PC-9 (cell line): ENCODE measurements at places on chromosomes 3 and 15. TPM values are rescaled to one million over a fixed set of nuclear protein-coding genes. Genes with fewer than 3 reads are reported as not detected.

GRCh38 chr3:51706021-51706485 lies 815 bp upstream of the GRM2 start:
- DNase-seq: no peak

The FAM98B gene
- total RNA-seq: 14.6 and 34.7 TPM in 2 replicates

DNA sequence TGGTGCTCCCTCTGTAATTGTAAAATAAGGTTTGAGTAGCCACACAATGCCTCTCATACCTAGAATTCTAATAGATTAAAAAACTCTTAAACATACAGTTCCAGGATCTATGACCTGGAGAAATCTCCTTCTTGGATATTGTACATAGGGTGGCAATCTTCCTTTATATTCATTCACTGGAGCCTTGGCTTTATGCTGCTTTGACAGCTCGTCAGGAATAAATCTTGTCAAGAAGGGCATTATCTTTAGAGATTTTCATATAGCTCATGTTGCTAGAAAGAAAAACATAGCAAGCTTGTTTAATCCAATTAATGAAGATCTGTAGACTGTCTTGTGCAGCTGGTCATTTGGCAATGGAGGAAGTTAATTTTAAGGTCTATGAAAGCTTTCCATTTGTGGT lies 131.1 kb downstream of the PYDC2 start:
- no peak for DNase-seq

DNA sequence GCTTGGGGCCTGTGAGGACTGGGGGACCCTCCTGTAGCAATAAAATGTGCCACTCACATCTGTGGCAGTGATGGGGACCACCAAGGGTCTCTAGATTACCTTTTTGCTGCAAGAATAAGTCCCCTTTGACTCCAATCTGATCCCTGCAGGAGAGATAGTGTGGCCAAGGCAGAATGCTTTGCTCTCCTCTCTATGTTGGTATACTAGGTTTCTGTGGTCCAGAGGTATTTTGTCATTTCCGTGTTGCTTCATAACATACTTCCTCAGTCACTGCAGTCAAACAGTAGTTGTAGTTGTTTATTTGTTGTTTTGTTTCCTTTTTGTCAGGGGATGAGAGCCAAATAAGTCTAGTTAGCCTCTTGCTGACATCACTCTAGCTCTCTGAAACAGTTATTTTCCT lies 13.1 kb upstream of the NAALADL2 start:
- DNase-seq: no peak

The LRRC2 gene
- 0.08 and 0.22 TPM in 2 replicates for total RNA-seq

DNA sequence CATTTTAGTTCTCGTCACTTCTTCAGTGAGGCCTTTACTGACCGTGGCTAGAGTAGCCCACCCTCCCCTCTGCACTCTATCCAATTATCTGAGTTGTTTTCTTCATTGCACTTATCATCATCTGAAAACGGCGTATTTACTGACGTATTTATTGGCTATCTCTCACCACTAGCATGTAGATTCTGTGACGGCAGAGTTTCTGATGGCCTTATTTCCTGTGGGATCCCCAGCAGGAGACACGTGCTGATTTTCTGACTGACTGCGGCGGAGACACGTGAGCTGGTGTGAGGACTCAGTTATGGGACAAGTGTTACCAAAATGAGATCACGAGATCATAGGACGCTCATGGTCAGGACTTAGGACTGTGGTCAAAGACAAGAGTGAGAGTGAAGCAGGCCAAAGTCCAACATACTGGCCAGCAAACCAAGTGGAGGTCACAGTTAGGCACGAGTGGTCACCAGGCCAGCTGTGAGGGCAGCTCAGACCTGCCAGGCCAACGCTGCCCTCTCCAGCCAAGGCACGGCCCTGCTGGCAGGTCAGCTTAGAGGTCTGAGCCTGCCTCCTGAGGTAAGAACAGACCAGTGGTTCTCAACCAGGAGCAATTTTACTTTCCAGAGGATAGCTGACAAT lies 50.6 kb upstream of the BNIP2 start:
- no peak for DNase-seq

The FRMD4B gene
- 7.6 and 10.2 TPM in 2 replicates for total RNA-seq

DNA sequence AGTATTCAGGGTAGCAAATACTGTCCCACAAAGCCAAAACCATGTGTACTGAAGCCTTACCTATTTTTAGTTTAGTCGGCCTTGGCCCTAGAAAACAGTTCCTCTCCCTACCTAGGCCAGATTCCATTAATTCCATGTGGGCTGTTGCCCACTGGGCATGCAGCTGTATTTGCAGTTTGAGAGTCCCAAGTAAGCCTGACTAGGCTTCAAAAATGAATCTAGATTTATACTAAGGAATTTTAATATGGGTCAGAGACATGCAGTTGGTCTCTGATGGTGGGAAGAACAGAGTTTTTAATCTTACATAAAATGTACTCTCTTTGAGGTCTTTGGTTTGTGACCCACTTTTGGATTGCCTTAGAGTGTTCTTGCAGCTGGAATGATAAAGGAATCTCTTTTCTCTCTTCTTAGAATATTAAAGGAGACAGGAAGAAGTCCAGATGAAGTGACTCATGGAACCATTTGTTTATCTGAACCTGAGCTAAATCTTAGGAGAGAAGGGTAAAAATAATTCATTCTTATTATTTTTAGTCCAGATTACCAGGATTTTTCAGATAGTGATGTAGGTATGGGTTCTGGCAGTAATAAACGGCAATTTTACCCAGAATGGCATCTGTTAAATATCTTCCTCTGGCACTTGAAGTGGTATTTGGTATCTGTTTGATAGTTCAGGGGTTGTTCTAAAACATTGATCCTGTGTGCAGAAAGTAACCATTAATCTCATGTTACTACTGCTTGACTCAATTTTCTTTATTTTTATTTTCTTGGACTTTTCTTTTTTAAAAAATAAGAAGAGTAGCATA lies 33.8 kb downstream of the GLCE start:
- DNase-seq: no peak

- no peak for DNase-seq
Observed at GRCh38 chr3:43629257-43629656, 7.4 kb upstream of the ANO10 start.

DNA sequence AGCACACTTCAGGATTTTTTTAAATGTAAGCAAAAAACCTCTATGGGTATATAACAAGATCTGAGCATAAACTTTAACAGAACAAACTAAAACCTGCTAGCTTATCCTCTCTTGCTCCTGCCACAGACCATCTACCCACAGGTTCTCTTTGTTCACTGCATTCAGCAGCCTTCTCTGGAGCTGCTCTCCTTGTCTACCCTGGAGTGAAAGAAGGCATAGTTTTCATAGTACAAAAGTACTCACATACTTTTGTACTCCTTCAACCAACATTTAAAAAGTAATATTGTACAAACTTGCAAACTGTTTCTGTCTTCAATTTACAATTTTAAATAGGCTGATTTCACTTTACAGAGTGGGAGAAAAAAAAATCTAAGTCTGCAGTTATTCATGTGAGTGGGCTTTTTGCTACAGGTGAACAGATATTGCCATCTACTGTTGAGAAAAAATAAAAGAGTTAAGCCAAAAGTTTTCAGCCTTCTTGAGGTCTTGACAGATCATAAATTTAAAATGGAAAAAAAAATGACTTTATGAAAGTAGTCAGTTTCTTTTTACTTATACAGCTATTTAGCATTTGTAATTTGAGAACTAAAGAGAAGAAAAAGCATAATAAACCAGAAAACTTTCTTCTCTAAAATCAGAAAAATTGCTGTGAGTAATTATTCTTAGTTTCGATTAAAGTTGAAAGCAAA lies 20.4 kb downstream of the TERC start:
- DNase-seq: no peak

The GPR156 gene
- 2.8 and 3.0 TPM in 2 replicates for total RNA-seq

The LRRC49 gene
- 6.2 and 6.3 TPM in 2 replicates for total RNA-seq

GRCh38 chr15:65083262-65083701 lies 6.7 kb downstream of the KBTBD13 start:
- no peak for DNase-seq

The NKIRAS1 gene
- total RNA-seq: 8.6 and 12.6 TPM in 2 replicates

DNA sequence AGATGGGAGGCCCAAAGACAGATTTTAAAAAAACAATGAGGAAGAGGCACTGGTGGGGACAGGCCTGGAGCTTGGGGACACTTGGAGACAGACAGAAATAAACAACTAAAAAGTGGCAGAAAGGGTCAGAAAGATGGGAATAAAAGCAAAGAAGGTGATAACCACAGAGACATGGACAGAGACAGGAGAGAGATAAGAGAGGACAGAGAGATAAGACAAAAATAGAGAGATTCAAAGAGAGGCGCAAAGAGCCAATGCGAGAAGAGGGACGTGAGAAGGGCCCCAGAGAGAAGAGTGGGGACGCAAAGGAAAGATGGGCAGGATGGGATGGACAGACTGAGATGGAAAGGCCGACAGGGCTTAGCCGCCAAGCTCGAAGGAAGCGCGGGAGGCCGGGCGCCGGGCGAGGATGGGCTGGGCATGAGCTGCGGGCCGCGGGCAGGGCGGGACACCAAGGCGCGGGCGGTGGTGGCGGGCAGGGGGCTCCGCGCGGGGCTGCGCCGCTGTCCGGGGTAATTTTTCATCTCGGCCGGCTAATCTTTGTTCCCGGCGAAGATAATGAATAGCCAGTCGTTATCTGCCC lies 3.1 kb upstream of the GATA2 start:
- DNase-seq: no peak

The SEMA3B gene
- 52.4 and 92.6 TPM in 2 replicates for total RNA-seq

- no peak for DNase-seq
Observed at GRCh38 chr15:26773067-26773877, 406 bp upstream of the GABRB3 start.

The SIAH2 gene
- total RNA-seq: 19.4 and 20.3 TPM in 2 replicates

DNA sequence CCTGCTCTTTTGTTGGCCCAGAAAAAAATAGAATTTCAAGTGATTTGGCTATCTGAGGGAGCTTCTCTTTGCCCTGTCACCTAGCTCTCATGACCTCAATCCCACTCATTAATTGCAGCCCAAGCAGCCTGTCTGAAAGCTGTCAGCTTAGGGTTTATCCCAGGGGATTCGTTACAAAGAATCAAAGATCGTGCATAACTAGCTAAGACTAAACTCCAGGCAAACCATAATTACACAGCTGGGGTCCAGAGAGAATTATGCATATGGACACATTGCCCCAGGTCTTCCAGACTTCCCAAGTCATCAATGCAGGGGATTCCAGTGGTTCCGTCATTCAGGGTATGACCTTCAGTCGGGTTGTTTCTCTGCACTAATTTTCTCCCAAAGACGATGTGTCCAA lies 91.6 kb upstream of the CBLB start:
- no peak for DNase-seq

- no peak for DNase-seq
Observed at GRCh38 chr3:170201527-170201926, 20.0 kb upstream of the PHC3 start.

The MOBP gene
- total RNA-seq: not detected in 2 replicates

The AADACL2 gene
- not detected in 2 replicates for total RNA-seq

DNA sequence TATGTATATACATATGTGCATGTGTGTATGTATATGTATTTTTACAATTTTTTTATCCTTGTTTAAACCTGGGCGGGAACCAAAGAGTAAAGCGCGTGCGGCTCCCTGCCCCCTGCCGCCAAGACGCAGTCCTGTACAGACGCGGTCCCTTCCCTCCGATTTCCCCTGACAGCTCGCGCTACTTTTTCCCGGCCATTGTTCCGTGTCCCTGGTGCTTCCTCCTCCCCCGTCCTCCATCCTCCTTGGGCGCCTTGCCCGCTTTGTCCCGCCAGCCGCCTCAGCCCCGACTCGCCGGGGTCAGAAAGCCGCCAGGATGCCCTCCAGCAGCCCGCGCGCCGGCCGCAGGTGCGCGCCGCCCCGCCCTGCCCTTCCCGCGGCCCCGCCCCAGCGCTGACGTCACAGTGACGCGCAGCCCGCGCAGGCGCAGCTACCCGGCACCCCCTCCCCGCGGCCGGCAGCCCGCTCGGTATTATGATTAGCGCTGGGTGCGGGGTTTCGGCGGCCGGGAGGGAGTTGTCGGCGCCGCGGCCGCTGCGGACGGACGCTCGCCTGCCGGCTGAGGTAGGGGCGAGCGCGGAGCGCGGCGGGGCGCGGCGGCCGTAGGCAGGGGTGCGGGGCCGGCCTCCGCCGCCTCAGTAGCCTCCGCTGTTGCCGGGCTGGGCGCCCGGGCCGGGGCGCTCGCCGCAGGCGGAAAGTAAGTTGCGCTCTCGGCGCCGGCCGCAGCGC lies at the start of gene SNRK:
TSS of gene SNRK (plus strand) at position 426 of the 726 bp plus-strand sequence. CDS start 16,664 bp downstream, outside the sequence.
- peak; percentile 64 for DNase-seq

The C3orf49 gene
- total RNA-seq: not detected in 2 replicates

DNA sequence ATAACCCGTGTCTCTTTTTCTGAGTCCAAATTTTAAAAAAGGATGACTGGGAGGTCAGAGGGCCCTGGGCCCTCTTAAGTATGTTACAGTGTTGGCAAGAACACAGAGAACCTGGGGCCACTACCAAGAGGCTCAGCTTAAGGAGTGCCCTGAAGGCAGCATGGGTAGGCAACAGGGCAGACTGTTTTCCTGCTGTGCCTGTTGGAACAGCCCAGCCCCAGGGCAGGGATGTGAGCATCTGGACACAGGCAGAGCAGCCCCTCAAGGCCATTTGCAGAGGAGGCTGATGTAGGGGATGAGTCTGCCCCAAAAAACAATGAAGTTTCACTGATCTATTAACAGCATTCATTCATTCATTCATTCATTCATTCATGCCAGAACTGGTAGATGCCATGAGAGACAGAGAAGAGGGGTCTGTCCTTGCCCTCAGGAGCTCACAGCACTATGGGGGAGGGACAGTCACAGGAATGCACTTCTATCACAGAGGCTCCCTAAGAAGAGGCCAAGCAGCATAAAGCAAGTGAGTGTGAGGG lies 2.2 kb upstream of the LTF start:
- no peak for DNase-seq

- DNase-seq: no peak
Observed at GRCh38 chr15:63277893-63278456, 570 bp downstream of the APH1B start.

- no peak for DNase-seq
Observed at GRCh38 chr3:125207949-125208568, 4.5 kb downstream of the SLC12A8 start.

DNA sequence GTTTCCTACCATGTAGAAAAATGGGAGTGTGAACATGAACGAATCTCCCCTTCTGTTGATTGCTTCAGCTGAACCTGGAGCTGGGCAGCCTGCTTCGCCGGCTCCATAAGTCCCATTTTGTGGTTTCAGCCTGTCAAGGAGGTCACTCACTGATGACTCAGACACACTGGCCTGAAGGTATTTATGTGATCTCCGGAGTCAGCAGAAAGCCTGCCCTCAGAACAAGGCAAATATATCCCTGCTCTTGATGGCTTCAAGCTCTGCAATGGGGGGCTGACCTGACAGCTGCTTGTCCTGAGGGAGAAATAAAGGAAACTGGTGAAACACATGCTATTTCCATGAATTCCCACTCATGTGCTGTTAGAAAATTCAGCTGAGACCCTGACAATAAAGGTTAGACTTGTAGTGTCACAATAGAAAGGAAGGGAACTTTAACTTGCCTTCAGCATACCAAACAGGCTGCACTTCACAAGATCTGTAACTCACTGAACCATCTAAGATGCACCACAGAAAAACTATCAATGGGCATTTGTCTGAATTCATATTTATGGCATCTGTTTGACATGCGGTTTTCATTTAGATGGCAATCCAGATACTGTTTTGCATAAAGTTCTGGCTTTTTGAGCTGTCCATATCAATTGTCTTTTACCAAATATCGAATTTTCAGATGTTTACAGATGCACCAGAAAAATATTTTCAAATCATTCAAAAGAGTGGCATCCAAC lies 282.0 kb upstream of the VEPH1 start:
- peak; percentile 92 for DNase-seq

GRCh38 chr15:64009798-64010261 lies 36.5 kb downstream of the DAPK2 start:
- DNase-seq: peak; percentile 60

The EPB42 gene
- total RNA-seq: not detected in 2 replicates
